ENCODE measurements at places on chromosomes 16 and 17.

DNA sequence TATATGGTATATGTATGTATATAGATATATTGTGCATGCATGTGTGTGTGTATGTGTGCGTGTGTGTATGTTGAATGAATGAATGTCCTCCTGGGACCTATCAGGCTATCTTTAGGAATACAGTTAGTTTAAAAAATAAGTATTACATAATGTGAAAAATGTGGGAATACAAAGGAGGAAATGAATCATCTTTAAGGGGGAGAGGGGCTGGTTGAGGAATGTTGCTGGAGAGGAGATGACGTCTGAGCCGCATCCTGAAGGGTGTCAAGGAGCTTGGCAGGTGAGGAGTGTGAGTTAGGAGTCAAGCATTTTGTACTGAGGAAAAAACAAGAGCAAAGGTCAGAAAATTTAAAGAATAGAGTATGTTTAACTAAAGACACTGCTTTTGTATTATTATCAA, 62.4 kb upstream of the NLK start:
- DNase-seq: no peak

DNA sequence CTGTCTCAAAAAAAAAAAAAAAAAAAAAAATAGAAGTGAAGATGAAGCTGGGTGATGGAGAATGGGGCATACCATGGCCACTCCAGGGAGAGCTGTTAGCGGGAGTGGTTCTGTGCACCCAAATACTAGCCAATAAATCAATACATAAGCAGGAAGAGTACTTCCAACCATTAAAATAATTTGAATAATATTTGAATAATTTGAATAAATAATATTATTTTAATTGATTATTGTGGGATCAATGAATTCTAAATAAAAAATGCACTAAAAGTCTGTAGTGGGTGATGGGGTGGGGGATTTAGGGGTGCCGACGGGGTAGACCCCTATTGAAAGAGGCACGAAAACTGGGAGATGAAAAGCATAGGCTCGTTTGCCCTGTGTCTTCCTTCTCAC, 41.4 kb upstream of the CMIP start:
- DNase-seq: no peak

GRCh38 chr16:59330019-59330670, 596.0 kb upstream of the GOT2 start:
- DNase-seq: no peak

DNA sequence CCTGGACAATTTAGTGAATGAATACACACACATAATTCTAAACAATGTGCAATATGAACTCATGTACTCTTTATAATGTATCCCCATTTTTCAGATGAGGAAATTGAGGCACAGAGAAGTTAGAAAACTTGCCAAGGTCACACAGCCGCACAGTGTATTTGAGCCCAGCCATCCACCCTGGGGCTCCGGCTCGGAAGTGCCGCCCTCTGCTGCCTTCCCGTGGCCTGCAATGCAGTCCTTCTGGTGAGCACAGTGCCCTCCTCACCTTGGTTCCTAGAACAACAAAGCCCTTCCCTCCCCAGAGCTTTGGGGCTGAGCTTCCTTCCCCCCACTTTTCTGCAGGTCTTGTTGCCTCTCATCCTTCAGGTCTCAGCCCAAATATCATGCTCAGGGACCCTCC, 63.7 kb downstream of the C16orf78 start:
- no peak for DNase-seq

GRCh38 chr17:57962279-57963148, 7.3 kb upstream of the CUEDC1 start:
- DNase-seq: no peak

DNA sequence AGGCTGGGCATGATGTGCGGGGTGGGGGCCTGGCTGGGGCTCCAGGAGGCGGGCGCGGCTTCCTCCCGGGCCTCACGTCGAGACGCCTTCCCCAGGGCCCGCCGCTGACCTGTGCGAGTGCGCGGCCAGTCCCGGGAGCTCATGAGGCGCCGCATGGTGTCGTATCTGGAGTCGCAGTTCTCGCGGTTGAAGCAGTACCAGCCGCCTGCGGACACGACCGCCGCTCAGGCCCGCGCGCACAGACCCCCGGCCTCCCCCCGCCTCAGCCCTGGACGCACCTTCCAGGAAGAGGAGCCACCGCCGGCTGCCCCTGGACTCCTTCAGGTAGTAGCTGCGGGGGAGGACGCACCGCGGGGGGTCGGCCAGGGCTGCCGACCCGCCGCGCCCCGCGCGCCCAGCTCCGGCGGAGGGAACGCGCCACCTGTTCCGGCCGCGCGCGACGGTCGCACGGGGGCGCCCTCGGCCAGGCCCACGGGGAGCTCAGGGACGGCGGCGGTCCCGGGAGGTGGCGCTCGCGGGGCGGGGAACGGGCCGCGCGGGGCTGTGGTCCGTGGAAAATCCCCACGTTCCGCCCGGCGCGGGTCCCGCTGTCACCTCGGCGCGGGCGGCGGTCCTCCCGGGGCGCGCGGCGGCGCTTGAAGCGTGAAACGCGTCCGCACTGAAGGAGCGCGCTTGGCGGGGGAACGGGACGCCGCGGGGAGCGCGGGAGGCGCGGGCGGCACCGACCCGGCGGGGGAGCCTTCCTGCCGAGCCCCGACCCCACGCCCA, 1.4 kb downstream of the NOTUM start:
- peak; percentile 74 for DNase-seq

- no peak for DNase-seq
Measured at GRCh38 chr17:6072611-6073010, 2.4 kb downstream of the WSCD1 start.

DNA sequence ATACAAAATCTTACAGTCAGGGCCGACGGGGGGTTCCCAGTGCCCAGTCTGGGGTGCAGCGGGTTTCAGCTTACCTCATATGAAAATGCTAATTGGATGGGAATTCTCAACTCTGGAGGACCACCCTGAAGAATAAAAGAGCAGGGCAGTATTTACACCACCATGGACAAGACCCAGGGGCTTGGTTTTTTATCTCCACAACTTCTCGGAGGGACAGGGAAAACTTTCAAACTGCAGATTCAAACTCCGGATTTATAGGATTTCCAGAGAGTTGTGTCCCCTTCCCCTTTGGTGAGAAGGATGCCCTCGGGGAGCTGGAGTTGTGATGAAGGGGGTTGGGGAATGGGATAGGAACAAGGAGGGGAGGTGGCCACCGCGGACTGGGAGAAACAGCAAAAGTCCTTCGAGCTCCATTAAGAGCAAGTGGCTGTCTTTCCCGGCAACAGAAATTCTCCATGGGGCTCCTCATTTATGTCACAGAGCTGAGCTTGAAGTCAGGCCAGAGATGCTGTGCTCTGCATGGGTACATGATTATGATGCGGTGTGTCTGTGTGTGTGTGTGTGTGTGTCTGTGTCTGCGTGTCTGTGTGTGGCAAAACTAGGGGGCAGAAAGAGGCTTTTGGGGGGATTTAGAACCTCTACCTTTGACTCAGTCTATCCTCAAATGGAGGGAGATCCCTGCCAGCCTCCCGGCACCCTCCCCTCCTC, 15.7 kb downstream of the FOXL1 start:
- DNase-seq: no peak

DNA sequence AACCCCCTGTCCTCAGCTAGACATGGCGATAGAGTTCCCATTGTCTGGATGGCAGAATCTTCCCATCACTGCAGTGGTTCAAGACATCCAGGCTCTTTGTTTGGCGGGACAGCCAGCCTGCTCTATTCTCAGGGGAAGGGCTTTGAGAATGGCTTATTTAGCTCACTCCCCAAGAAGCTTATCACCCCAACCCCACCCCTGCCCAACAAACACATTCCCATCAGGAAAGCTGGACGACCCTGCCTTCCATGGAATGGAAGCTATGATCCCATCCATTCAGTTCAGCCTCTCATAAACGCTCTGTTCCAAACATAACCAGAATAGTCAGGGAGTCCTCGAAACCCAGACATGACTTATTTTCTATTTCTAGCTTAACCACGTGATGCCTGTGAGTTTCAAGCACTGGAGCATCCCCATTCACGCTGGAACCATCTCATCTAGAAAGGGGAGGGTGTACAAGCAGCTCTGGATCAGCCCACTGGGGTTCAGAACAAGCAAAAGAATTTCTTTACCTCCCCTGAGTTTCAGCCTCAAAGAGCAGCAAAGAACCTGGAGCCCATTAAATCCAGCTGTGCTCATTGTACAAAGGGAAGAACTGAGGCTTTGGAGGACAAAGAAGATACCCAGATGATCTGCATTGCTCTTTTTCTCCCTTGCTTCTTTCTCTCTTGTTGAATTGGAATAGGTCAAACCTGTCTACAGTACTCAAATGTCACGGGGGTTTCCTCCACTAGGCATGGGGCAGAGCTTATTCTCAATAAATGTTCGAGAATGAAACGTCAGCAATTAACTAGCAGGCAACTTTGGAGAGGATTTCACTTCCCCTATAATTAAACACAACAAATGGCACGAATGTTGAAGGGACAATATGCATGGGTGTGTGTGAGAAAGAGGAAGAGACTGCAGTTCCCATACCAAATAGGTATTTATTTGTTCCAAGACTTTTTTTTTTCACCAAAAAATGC, 93.1 kb downstream of the XYLT1 start:
- peak; percentile 60 for DNase-seq

DNA sequence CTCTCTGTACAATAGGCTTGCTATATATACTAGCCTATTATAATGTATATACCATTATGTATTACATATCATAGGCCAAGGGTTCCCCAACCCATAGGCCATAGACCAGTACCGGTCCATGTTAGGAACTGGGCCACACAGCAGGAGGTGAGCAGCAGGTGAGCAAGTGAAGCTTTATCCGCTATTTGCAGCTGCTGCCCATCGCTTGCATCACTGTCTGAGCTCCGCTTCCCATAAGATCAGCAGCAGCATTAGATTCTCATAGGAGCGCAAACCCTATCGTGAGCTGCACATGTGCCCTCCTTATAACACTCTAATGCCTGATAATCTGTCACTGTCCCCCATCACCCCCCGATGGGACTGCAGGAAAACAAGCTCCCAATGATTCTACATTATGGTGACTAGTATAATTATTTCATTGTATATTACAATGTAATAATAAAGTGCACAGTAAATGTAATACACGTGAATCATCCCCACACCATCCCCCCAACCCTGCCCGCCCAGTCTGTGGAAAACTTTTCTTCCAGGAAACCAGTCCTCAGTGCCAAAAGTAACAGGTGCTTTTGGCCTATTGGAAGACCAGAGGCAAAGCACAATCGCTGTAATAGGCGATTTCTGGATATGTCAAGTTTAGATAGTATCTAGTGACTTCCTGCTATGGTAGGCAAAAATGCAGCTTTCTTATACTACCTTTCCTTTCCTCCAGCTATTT, 84.1 kb downstream of the MYH11 start:
- no peak for DNase-seq

DNA sequence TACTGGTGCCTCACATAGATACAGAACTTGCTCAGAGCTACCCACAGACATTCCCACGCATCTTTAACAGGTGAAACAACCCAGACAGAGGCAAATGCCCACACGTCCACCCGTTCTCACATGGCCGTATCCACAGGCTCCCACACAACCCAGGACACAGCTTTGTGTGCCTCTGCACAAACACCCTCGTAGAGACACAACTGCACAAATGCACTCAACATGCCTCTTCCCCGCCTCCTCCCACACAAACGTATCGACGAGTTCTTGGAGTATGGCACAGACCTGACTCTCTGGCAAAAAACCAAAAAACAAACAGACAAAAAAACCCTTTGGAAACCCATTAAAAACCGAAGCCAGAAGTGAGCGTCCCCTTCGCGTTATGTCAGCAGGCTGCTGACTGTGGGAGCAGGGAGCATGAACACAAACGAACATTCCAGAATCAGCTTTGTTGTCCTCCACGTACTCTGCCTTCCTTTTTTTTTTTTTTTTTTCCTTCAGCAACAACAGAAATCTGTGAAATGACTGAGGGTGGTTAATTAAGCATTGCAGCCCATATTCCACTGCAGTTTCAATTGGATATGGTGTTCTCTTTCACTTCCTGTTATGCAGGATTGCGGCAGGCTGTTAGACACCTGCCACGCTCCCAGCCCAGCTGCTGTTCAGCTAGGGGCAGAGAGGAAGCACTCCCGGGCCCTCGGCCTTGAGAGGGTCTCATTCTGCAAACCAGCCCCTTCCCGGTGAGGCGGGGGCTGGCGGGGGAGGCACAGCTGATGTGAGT, 313.7 kb downstream of the MAF start:
- peak; percentile 76 for DNase-seq

DNA sequence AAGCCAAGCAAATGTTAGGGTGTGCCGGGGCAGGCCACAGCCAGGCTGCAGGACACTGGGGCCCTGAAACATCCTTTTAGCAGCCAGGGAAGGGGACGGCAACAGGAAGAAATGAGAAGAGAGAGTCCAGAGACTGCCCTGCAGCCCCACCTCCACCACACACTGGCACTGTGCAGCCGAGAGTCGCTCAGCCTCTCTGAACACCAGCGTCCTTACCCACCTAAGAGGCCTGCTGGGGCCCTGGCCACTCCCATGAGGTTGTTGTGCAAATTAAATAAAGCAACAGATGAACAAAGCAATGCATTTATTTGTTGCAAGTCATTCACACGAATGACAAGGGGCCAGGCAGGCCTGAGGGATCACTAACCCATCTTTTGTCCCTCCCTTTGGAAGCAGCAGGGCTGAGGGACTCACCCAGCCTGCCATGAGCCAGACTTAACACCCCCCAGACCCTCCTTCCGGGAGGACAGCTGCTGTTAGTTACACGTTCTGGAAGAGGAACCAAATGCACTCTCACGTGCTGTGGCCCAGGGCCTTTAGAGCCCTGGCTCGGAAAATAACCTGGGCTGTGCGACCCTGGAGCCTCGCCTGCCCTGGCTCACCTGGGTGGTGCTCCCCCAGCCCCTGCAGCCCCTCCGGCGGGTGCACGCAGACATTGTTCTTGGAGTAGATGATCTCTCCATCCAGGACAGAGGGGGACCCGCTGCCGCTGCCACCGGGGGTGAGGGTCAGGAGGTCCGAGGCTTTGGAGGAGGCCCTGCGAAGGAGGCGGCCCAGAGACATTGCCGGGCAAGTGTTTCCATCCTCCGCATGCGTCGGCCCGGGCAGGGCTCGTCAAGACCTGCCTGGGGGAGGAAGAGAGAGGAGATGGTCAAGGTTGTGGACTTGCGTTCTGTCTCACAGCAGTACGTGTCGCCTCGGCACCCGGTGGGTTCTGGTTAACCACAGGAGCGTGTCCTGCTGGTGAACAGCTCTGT, 22.6 kb downstream of the TBC1D16 start:
- DNase-seq: no peak

- no peak for DNase-seq
Measured at GRCh38 chr16:84528322-84528721, 23.9 kb upstream of the MEAK7 start.

DNA sequence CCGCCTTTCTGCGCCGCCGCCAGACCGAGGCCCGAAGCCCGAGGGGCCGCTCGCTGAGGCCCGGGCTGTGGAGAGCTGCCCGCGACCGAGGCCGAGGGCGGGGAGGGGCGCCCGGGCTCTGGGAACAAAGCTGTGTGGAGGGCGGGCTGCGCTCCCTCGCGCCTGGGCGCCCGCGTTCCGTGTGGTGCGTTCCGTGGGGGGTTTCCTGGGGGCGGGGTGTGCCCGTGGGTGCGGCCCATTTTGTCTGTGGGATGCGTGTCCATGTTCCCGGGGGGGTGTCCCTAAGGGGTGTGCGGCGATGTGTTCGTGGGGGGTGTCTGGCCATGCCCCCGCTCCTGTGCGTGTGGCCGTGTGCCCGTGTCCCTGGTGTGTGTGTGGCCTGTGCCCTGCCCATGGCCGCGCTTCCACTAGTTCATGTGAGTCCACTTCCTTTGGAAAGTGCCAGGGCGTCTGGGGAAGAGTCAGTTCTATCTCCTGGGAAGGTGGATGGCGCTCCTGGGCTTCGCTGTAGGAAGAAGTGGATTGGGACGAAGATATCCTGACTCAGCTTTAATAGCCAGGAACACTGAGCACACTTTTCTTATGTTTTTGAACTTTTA, 520 bp downstream of the JPT2 start:
- DNase-seq: no peak

Measured in germinal center (tissue), 1 donor.